ENCODE measurements at places on chromosomes 7 and 10.

DNA sequence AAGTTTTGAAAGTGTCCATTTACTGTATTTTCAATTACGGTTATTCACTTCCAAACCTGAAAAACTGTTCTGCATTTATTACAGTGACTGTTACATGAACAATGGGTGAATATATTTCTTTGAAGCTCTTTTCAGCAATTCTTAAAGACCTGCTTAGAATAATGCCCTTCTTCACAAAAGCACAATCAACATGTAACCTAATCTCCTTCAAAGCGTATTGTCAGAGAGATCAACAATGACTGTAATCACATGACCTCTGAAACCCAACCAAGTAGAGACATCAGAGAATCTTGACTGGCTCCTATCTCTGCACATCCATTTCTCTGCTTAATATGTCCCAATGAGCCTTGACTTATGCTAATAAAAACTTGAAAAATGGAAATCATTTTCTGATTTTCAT lies 126.7 kb downstream of the NRCAM start:
- no peak for DNase-seq

- DNase-seq: no peak
Observed at GRCh38 chr7:158030566-158030965, 557.1 kb downstream of the PTPRN2 start.

DNA sequence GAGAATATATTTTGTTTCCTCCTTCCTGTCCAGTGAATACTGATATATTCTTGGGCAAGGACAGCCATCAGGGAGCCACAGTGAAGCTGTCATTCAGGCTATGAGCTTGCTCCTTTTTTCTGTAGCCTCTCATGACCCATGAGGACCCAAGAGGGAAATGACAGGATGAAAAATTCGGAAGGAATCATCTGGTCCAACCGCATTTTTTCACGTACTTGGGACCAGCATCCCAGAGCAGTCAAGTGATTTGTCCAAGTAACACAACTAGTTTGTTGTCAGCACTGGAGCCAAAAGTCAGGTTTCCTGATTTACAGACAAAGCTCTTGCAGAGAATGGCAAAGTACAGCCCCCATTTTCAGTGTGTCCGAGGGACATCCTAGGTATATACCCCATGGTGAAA lies 47.2 kb upstream of the AGBL3 start:
- no peak for DNase-seq

DNA sequence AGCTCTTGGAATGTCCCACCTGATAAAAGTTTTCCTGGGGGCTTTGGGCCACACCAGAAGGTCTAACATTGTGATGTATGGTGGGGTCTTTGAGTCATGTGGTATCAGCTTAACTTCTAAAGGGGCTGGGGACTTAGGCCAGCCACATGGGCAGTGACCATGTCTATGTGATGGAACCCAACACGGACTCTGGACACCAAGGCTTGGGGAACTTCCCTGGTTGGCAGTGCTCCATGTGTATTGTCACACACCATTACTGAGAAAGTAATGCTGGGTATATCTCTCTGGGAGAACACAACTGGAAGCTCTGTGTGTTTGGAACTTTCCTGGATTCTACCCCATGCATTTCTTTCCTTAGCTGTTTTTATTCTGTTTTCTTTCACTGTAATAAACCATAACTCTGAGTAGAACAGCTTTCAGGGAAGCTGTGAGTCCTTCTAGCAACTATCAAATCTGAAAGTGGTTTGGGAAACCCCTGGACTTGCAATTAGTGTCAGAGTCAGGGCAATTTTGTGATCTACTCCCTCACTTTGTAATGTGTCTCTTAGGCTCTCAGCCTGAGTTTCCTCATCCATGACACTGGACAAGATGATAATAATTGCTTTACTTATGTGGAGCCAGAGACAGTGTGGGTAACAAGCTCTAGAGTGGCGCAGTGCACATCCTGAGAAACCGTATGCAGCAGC lies 28.4 kb upstream of the AGK start:
- DNase-seq: no peak

DNA sequence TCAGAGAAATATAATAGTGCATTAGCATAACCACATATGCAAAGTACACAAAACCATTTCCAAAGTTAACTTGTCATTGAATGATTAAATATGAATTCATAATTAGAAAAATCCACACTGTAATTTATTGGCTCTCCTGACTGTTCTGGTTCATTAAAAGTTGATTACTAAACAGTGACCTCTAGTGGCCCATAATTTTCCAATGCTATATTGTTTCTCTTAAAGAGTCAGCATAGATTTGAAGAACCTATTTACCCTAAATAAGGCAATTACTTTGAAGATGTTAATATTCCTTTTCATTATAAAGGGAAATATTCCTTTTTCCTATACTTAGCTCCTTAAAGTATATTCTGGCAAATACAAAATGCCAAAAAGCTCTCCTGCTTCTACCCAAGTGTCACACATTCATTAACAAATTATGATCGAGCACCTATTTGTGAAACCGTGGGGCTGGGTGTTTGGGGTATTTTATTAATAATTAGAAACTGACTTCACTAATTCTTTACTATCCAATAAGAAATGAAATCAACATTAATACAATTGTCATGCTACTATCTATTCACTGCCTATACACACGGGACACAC lies 86.2 kb downstream of the HIBADH start:
- no peak for DNase-seq

- no peak for DNase-seq
Observed at GRCh38 chr7:93562936-93563335, 11.6 kb downstream of the CALCR start.

DNA sequence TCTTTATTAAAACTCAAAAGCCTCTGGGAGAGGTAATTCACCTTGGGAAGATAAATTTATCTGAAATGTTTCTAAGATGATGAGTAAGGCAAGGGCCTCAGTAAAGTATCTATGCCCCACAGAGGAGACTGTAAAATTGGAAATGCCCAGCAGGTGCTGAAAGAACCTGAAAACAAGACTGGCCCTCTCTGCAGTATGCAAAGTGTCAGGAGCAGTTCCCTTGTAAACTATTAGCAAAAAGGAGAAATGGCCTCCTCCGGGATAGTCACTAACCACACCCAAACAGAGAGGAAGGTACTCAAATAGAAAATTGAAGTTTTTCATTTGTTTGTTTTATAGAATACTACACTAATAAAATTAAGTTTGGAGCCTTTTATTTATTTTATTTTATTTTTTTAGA lies 81.2 kb downstream of the FZD1 start:
- no peak for DNase-seq

DNA sequence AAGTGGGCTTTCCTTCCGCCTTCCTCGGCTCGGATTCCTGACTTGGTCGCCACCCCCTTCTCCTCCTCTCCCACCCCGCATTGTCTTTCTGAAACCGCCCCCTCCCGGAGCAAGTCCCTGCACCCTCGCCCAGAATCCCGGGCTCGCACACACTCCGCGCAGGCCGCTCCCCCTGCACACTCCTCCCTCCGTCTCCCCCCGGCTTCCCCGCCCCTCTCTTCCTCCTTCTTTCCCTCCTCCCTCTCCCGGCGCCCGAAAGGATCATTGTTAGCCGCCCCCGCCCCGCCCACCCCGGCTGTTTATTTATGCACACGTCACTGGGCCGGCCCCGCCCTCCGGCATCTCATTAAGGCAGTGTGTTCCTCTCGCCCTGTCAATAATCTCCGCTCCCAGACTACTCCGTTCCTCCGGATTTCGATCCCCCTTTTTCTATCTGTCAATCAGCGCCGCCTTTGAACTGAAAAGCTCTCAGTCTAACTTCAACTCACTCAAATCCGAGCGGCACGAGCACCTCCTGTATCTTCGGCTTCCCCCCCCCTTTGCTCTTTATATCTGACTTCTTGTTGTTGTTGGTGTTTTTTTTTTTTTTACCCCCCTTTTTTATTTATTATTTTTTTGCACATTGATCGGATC lies at the start of gene TCF7L2:
Gene TCF7L2 (plus strand): TSS at position 373 of the 633 bp plus-strand sequence. CDS start 510 bp downstream, outside the sequence.
- DNase-seq: peak; percentile 15

- DNase-seq: no peak
Observed at GRCh38 chr10:60377042-60377352, 12.7 kb downstream of the ANK3 start.

DNA sequence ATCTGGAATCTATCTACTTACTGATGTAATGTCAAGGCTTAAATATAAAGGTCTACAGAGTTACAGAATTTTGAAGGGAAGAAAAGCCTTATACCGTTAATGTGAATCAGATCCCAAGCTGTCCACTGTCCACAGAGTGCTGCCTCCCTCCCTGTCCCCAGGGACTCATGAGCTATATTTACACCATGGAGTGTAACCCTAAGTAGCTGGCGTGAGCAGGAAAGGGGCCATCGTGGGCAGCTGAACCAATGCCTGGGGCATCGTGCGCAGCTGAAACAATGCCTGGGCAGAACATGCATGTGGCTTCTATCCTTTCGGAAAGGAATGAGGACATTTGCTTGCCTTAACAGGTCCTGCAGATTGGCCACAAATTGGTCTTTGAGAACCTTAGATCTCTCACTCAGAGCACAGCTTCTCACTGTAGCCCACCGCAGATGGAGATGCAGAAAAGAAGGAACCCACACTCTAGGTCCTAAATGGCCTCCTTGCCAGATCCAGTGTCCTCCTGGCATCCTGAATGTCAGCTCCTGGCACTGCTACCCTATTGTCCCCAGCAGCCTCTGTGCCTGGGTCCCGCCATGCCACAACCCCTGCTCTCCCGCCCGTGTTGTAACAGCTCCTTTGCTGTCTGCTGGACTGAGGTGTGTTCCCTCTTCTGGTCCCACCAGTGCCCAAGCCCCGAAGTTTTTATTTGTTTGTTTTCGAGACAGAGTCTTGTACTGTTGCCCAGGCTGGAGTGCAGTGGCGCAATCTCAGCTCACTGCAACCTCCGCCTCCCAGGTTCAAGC lies 30.3 kb downstream of the CCDC3 start:
- DNase-seq: no peak

- DNase-seq: no peak
Observed at GRCh38 chr7:26105236-26105635, 46.8 kb upstream of the NFE2L3 start.

- DNase-seq: no peak
Observed at GRCh38 chr10:36573246-36573645, 552.2 kb upstream of the ANKRD30A start.

All from stimulated activated CD8-positive, alpha-beta memory T cell treated with anti-CD3 and anti-CD28 coated beads, Interleukin-7, amount 100 ng/mL, for 48 hours (primary cell).